ENCODE measurements at places on chromosomes 6 and 20.

- no peak overlapping the region for H3K4me3 ChIP-seq
- no peak for DNase-seq
- peaks cover 3% of the 10 kb centered on the region for H3K36me3 ChIP-seq
- no peaks in the 10 kb centered on the region for H3K27me3 ChIP-seq
Observed at GRCh38 chr6:107386340-107386739, 73.0 kb downstream of the PDSS2 start.

GRCh38 chr20:5996765-5997164 lies 46.3 kb downstream of the MCM8 start:
- H3K4me3 ChIP-seq: no peak overlapping the region
- H3K27ac ChIP-seq: no peak overlapping the region
- H3K4me1 ChIP-seq: no peaks in the 10 kb centered on the region
- DNase-seq: no peak
- H3K27me3 ChIP-seq: no peaks in the 10 kb centered on the region

DNA sequence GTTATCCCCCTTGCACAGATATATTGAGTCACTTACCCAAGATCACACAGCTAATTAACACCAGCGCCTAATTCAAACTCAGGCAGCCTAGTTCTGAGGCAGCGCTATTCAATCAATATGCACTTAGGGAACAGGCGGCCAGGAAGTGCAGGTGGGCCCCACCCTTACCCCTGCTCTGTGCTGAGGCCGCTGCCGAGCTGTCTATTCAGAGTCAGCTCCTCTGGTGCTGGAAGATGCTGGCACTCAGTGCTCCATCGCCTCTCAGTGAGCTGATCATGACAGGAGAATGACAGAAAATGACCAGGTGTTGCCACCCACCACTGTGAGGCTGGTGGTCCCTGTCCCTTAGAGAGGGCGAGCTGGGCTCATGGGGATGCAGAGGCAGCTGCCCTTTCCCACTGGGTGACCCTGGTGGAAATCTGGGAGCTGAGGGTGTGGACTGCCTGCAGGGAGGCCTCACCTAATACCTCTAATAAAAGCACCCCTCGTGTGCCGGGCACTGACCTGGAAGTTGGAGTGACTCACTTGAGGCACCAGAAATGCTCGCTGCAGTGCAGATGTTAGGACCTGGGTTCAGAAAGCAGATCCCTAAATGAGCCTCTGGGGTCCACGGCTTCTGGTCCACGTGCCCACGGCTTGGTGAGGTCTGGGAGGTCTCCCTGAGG lies 42.5 kb upstream of the CD93 start:
- H3K36me3 ChIP-seq: no peaks in the 10 kb centered on the region
- no peak overlapping the region for H3K27ac ChIP-seq
- no peak for DNase-seq
- H3K4me1 ChIP-seq: peaks cover 5% of the 10 kb centered on the region
- no peak overlapping the region for H3K4me3 ChIP-seq

DNA sequence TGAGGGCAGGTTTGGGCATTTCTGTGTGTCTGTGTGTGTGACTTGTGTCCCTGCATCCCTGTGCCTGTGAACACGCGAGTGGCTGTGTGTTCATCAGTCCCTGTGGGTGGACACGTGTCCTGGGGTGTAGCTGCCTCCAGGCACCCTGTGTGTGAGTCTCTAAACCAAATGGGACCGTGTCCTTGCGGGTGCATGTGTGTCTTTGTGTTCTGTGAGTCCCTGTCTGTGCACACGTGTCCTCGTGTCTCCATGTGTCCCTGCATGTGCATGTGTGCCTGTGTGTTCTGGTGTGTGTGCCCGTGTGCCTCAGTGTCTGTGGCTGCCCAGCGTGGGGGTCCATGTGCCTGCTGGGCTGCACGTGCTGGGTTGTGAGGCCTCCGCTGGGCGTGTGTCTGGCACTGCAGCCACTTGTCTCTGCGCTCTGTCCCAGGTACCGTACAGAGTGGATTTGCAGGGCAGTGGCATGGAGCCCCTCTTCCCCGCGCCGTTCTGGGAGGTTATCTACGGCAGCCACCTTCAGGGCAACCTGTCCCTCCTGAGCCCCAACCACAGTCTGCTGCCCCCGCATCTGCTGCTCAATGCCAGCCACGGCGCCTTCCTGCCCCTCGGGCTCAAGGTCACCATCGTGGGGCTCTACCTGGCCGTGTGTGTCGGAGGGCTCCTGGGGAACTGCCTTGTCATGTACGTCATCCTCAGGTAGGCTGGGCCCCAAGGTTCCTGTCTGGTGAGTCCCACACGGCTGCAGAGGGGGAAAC lies 8.2 kb upstream of the LKAAEAR1 start:
- no peak overlapping the region for H3K27ac ChIP-seq
- H3K27me3 ChIP-seq: peaks cover 33% of the 10 kb centered on the region
- peaks cover 6% of the 10 kb centered on the region for H3K4me1 ChIP-seq
- no peak for DNase-seq

DNA sequence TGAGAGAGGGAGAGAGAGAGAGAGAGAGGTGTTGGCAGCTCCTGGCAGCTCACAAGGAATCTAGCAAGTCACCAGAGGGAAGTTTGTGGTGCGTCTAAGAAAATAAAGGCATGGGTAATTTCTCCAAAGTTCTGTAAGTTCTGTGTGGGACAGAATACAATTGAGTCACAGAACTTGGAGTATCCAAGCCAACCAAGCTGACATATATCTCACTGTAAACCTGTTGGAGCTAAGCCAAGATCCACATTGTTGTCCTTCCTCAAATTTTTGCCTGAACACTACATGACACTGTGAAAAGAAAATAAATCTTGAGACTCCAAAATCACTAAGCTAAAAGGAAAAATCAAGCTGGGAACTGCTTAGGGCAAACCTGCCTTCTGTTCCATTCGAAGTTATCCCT lies 436.7 kb downstream of the MEI4 start:
- no peak overlapping the region for H3K4me3 ChIP-seq
- no peak for DNase-seq
- H3K4me1 ChIP-seq: peaks cover 8% of the 10 kb centered on the region
- peaks cover 15% of the 10 kb centered on the region for H3K27me3 ChIP-seq
- no peak overlapping the region for H3K27ac ChIP-seq

All from progenitor cell of endocrine pancreas (in vitro differentiated cells).